Fibroblast of skin of right quadriceps (primary cell): ENCODE measurements at places on chromosomes 1 and 21.

DNA sequence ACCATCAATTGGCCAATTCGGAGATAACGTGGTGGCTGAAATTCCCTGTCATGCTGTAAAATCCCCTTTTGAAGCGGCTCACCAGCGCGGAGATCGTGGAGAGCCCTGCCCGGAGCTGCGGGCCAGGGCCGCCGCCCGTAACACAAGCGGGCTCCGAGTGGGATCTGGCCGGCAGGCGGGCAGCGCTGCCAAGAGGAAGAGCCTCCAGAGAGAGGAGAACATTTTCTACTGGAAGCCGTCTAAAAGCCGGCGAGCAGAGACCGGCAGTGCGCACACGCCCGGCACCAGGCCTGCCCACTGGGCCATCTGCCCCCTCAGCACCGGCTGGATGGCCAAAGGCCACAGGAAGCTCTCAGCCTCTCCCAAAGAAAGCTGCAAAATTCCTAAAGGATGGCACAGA lies 15.5 kb downstream of the SSBP3 start:
- no peak for DNase-seq

DNA sequence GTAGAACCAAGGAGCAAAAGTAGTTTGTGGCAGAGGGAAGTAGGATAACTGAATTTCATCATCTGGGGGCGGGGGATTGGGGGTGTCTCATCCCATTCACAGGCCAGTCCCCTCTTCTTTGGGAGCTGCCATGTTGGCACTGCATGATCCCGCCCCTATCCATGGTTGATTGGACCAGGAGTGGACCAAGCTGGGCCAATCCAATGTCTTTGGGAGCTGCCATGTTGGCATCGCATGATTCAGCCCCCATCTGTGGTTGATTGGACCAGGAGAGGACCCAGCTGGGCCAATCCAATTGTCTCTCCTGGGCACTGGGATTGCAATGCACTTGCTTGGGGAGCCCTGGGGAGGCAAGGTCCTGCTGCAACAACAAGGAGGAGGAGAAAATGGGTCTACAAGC lies 12.3 kb upstream of the ALPL start:
- DNase-seq: no peak

- no peak for DNase-seq
These were observed 41.7 kb downstream of the OLFML2B start for GRCh38 chr1:161981735-161982506.

DNA sequence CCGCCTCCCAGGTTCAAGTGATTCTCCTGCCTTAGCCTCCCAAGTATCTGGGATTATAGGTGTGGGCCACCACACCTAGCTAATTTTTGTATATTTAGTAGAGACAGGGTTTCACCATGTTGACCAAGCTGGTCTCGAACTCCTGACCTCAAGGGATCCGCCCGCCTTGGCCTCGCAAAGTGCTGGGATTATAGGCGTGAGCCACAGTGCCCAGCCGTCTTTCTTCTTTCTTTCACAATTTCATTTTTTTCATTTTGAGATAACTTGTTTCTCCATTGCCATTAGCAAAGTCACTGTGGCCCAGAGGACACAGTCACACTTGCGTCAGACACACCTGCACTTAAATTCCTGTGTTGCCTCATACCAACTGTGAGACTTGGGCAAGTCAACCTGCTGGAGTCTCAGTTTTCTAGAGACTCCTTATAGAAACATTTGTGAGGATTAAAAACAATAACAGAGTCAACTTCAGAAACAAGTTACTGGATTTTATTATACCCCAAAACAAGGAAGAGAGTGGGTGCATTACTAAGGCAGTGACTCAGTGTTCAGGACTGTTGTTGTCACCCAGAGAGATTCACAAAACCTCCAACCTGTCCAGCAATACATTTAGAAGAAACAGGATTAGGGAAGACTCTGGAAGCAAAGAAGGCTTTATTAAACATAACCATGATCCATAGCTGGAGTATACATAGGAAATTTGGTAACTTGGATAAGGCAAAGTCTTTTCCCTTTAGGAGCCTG lies 2.6 kb downstream of the TEDDM1 start:
- DNase-seq: no peak

DNA sequence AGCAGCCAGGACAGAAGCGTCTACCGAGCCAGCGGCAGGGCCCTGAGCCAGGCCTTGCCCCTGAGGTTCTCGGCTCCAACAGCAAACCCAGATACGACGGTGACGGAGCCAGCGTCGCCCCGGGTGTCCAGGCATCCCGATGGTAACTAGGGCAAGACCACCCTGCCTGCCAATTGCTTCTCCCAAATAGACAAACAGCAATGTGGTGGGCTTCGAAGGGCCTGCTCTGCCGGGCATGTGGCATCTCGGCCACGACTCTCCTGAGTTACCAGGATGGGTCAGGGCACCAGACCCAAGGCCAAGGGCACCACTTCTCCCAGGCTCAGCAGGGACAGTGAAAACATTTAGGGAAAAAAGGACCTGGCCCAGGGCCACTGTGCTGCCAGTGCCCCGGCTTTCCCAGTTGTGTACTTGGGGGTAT lies 3.2 kb upstream of the ACTRT2 start:
- DNase-seq: no peak

GRCh38 chr1:41582351-41582750 lies 97.9 kb upstream of the EDN2 start:
- DNase-seq: no peak
